ENCODE measurements at places on chromosomes 12 and 14.

DNA sequence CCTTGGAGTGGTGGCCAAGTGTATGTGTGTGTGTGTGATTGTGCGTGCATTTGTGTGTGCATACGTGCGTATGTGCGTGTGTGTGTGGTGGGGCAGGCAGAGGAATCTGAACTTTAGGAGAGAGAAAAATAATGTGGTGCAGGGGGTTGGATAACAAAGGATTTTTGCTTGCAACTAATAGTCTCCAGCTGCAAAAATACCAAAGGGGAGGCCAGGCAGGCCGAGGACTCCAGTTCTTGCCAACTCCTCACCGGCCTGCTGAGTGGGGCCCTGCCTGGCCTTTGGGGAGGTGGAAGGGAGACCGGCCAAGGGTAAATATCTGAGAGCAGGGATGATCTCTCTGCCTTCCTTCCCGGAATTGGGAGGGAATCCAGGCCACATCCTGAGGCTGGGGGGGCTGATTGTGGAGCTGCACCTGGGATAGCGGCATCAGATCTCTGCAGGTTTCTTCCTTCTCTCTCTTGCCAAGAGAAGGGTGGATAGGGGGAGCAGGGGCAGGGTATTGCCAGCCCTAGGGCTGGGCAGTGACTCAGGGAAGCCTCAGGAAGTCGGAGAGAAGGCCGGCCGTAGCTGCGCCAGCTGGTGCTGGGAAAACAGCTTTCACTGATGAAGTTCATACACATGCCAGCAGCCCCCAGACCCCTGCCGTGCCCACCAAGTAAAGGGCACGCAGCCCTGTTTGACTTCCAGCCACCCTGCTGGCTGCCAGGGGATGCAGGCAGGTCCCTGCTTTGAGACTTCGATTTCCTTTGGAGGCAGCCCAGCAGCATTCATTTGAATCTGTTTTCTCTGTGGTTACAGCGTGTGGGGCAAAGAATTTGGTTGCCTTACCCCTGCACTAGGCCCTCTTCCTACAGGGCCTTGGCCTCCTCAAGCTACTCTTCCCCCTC, 4.6 kb upstream of the LRP1-AS start:
- DNase-seq = no peak

GRCh38 chr12:54701940-54702592, 53.9 kb upstream of the DCD start:
- no peak for DNase-seq

DNA sequence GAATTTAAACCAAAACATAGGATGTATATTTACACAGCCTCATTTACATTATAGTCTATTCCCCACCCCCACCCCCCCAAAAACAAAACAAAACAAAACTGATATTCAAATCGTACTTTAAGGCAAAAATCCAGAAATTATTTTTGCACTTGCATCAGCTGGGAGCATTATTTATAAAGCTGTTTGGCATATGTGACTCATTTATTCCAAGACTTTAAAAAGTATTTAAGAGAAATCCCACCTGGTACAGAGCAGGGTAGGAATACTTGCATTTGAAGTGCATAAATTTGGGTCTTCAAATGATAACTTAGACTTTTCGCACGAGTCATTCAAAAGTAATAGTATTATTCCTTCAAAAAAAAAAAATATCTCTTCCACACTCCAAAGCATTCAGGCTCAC, 1.1 kb downstream of the KLHL28 start:
- no peak for DNase-seq

GRCh38 chr12:42730291-42730690, 140.7 kb upstream of the PRICKLE1 start:
- no peak for DNase-seq

- no peak for DNase-seq
These were observed 627 bp downstream of the HOXC8 start for GRCh38 chr12:54009171-54010052.

- peak; percentile 25 for DNase-seq
These were observed 92.1 kb downstream of the NINJ2 start for GRCh38 chr12:570921-571794.

DNA sequence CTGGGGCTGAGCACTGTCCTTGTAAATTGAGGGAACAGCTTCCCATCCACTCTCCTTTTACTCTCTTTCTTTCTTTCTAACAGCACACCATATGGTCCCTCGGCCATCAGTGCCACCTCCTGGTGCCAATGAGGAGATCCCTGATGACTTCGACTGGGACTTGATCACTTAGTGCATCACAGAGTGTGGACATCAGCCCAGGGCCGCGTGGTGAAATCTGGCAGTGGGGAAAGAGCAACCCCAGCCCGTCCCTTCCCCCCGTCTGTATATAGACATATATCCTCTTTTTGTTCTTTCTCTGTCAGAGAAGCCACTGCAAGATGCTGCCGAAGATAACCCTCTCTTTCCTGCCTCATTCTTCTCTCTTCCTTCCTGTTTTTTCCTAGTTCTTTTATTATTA, 13.5 kb downstream of the C3AR1 start:
- no peak for DNase-seq

DNA sequence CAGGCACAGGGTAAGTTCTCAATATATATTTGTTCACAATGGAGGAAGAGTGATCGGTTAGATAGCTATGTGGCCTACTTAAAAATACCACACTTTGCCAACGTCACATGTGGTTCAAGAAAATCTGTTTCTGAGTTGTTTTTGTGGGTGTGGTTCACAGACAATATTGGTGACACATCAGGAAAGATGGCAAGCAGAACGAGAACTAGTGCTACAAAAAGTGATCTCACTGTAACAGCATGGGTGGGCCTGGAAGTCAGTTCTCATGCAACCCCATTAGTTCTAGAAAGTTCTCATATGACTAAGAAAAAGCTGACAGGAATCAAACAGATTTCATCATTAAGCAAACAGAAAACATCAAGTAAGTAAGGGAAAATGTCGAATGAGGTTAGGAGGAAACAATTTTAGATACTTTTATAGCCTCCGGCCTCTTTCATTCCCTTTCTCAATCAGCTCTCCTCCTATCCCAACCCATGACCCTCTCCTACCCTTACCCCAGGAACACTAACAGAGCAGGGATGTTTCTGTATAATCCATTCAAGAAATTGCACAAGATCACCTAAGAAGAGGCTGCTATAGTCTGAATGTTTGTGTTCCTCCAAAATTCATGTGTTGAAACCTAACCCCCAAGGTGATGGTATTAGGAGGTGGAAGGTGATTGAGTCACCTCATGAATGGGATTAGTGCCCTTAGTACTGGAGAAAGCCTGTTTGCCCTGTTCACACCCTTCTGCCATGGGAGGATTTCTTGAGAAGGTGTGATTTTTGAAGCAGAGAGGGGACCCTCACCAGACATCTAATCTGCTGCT, 15.5 kb upstream of the NTN4 start:
- no peak for DNase-seq

GRCh38 chr12:106300761-106301160, 1.8 kb upstream of the TCP11L2 start:
- no peak for DNase-seq

- no peak for DNase-seq
These were observed 86.0 kb downstream of the TPH2 start for GRCh38 chr12:72024613-72025012.

- no peak for DNase-seq
These were observed 153.9 kb downstream of the PRKCH start for GRCh38 chr14:61475316-61475715.

DNA sequence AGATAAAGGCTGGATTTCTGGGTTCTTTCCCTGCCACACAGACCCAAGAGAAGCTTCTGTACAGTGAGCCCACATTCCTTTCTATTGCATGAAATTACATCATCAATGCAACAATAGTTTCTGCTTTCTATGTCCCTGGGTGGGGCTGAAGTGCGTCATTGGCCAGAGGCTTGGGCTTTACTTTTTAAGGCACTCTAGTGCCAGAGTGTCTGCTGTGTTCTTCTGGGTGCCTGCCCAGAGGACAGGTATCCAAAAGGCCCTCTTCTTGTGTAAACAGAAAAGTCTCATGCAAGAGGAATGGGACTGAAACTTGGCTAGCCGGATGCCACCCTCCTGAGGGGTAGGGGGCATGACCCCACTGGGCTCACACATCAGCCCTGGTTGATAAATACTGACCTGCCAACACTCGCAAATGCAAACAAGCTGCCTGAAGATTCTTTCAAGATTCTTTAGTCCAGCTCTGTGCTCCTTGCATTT, 5.9 kb downstream of the KRT86 start:
- DNase-seq = peak; percentile 0

DNA sequence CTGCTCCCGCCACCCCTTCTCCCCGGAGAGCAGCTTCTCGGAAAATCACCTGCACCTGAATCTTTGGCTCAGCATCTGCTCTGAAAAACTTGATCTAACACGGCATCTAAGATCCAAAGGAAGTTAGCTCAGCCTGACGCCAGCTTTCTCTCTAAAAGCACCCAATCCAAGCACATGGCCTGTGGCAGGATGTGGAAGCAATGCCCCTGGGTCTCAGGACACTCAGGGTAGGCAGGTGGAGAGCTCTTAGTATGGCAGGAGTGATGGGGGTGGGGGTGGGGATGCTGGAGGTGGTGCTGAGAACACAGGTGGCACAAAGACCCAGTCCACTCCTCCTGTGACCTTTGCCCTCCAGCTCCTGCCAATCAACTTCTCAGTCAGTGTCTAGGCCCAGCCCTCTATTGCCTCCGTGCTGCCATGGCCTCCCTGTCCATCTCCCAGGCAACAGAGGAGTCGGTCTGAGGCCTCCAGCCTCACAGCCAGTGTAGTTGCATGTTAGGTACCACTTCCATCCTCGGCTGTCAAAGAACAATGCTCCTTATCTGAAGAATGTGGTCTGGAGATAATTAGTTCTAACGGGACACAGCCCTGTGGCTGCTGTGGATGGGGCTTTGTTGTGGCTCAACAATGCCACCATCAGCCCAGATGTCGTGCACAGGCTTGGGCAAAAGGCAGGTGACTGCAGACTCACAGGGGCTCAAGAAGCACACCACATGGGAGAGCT, 180.0 kb upstream of the C14orf180 start:
- no peak for DNase-seq

DNA sequence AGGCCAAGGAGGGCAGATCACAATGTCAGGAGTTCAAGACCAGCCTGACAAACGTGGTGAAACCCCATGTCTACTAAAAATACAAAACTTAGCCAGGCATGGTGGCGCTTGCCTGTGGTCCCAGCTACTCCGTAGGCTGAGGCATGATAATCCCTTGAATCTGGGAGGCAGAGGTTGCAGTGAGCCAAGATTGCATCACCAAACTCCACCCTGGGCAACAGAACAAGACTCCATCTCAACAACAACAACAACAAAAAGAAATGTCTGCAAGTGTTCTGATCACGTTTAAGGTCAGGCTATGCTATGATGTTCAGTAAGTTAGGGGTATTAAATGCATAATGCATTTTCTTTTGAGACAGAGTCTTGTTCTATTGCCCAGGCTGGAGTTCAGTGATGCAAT, 6.7 kb upstream of the PLD4 start:
- no peak for DNase-seq

GRCh38 chr12:68871921-68872320, 61.0 kb downstream of the CPM start:
- no peak for DNase-seq

- DNase-seq = no peak
These were observed 80.0 kb downstream of the NTF3 start for GRCh38 chr12:5511644-5512600.

DNA sequence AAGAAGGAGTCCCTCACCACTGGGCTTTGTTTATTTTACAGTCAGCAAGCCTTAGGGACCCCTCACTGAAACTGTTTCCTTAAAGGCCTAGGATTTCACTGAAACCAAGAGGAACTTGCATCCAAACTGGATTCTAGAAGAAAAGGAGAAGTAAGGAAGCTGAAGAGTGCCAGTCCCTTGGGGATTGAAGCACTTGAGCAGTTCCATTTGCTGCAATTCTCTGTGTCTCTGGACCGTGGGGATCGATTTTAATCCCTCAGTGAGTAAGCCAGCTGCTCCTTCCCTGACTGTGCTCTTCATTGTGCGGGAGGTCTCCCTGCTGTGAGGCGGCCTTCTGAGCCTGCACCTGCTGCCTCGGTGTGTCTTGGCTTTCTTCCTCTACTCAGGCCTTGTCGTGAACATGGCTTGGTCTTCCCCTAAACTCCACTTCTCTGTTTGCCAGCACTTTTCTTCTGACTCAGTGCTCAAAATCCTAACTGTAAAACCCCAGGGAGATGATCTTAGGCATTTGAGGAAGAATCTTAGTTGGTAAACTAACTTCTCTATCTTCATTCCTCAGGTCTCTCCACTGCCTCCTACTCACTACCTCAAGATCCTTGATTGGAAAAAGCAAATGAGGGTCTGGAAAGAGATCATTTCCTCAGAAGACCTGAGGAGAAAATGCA, 132.6 kb downstream of the SLC38A6 start:
- DNase-seq = no peak

DNA sequence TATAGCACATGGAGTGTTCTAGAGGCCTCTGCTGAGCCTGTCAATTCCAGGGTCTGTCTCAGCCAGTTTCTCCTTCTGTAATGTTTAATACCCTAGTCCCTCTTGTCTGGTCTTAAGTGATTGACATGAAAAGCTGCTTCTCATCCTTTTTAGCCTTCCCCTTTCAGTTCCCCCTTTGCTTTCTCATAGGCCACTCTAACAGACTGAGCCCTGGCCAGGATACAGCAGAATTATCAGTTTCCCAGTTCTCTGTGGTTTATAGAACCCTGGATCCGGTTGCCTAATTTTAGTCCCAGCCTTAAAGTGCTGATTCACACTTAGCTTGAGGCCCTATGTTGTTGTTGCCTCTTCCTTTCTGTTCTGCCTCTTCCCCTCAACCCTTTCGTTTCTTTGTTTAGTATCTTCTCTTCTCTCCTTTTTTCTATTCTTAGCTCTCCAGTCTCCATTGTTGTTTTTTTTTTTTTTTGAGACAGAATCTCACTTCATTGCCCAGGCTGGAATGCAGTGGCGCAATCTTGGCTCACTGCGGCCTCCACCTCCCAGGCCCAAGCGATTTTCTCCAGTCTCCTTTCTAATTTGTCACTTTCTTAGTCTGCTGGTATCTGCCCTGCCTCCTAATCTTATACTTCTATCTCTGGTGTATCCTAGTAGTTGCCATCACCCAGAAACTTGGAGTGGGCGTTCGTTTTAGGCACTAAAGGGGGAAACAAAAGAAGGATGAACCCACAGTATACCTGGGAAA, 2.9 kb upstream of the BIN2 start:
- DNase-seq = no peak

- no peak for DNase-seq
These were observed 66.8 kb downstream of the VWF start for GRCh38 chr12:6057700-6058099.

DNA sequence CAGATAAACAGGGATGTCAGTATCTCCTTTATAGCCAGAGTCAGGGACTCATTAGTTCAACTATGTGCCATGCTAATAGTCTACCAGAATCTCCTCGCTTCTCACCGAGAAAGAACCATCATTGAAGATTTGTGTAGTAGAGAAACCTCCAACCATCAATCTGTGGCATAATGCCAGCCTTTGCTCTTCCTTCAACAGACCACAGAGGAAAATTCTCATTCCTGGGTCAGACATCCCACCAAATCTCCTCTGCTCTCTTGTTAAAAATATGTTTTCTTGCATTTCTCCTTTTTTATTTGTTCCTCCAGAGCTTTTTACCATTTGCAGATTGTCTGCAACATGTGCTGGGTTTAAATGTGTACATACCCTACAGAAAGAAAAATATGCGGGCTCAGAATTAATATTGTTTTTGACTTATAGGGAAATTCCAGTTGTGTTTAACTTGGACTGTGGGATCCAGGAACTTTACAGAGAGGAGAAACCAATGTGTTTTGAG, 64.9 kb downstream of the LLPH start:
- DNase-seq = no peak

- no peak for DNase-seq
These were observed 97.2 kb upstream of the SLC24A4 start for GRCh38 chr14:92225731-92226130.

GRCh38 chr12:51977320-51977753, 25.8 kb downstream of the ACVR1B start:
- DNase-seq = no peak
